ENCODE measurements at places on chromosomes 3 and 15.

GRCh38 chr3:53597136-53597915 lies 102.9 kb downstream of the CACNA1D start:
- no peak for DNase-seq

GRCh38 chr3:64861684-64862083 lies 173.9 kb upstream of the ADAMTS9 start:
- no peak for DNase-seq

DNA sequence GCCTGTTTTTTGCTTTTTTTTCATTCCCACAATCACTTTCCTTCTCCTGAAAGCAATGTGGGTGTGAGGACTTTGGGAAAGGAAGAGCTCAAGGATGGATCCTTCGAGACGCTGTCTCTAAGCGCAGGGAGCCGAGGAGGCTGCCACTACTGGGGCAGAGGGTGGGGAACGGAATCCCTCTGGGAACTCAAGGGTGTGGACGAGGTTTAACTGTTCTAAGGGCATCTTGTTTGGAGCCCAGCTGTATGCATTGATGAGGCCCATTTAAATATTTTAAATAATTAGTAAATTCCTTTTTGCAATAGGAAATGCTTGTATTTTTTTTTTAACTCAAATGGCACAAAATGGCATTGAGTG lies 124.4 kb upstream of the MEF2A start:
- DNase-seq = no peak

GRCh38 chr3:194472290-194472920 lies 14.4 kb downstream of the ATP13A3 start:
- peak; percentile 5 for DNase-seq

GRCh38 chr3:69282181-69282580 lies 103.7 kb downstream of the FRMD4B start:
- DNase-seq = no peak

DNA sequence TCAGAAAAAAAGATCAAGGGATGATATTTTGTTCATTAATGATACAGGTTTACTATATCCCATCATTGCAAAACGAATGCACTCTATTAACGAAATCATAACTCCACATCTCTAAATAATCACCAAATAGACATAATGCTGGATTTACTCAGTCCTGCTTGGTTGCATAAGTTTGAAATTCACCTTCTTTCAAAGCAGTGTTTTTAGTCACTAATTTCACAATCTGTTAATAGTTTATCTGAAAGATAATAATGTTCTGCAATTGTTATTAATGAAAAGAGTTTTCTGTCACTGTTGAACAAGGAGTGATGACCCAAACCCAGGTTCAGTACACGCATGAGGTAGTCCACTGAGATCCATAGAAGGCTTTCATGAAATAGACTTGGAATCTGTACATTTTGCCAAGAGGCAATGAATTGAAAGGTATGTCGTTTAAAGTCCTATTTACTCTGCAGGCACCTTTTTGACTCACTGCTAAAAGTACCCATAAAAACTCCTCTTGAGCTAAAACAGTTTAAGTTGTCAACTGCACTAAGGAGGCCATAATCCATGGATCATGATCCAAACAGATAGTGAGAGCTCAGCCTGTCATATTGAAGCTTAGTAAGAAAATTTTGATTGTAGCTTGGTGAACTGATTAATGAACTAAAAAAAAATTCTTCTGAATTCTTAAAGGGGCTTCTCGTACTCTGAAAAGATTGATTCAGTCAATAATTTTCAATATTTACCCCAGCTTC lies 75.6 kb upstream of the MBNL1 start:
- no peak for DNase-seq

GRCh38 chr3:10907262-10907661 lies 85.3 kb upstream of the SLC6A1 start:
- no peak for DNase-seq

DNA sequence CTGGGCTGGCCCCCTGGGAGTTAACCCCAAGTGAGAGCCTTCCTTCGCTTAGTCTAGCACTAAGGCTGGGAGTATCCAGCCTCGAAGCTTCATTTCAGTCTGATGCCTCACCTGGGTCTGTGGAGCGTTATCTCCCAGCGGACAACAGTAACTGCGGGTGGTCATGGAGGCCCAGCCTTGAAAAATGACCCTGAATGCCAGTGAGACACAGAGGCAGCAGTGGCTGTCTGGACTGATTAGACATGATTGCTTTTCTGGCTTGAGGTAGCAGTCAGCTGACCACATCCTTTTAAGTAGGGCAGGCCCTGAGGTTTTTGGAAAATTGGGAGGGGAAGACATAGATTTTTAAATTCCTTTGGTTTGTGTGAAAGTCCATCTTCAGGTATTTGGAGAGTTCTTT lies 28.2 kb upstream of the TRIM59 start:
- DNase-seq = no peak

GRCh38 chr3:183182073-183182472 lies 19.5 kb upstream of the LAMP3 start:
- DNase-seq = no peak

DNA sequence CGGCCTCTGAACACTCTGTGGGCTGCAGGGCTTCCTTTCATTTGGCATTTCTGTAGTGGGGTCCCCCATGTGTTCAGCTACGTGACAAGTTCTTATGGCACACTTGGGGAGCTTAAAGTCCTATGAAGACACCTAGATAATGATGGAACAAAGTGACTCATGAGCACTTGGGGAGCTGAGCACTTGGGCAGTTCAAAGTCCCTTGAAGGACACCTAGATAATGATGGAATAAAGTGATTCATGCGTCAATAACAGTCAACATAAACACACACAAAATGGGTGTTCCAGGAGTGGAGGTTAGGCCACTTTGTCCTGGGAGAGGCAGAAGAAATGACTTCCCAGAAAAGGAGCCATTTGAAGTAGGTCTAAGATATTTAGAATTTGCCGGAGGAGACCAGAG lies 66.6 kb downstream of the LDHAL6B start:
- no peak for DNase-seq

GRCh38 chr3:140284372-140284771 lies 349.4 kb downstream of the CLSTN2 start:
- DNase-seq = no peak

- DNase-seq = no peak
Measured at GRCh38 chr3:71565976-71566375, 17.6 kb downstream of the FOXP1 start.

DNA sequence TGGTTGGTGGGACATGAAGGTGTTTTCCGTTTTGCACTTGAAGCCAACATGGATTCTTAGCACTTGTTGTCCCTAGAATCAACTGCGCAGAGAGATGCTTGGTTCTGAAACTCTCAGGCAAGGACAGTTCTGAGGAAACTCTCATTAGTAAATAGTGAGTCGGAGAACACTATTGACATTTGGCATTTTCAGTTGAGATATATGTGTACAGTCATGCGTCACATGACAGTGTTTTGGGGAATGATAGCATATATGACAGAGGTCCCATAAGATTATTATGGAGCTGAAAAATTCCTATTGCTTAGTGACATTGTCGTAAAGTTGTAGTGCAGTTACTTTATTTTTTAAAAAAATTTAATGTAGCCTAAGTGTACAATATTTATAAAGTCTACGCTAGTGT lies 5.8 kb downstream of the APBA2 start:
- no peak for DNase-seq

DNA sequence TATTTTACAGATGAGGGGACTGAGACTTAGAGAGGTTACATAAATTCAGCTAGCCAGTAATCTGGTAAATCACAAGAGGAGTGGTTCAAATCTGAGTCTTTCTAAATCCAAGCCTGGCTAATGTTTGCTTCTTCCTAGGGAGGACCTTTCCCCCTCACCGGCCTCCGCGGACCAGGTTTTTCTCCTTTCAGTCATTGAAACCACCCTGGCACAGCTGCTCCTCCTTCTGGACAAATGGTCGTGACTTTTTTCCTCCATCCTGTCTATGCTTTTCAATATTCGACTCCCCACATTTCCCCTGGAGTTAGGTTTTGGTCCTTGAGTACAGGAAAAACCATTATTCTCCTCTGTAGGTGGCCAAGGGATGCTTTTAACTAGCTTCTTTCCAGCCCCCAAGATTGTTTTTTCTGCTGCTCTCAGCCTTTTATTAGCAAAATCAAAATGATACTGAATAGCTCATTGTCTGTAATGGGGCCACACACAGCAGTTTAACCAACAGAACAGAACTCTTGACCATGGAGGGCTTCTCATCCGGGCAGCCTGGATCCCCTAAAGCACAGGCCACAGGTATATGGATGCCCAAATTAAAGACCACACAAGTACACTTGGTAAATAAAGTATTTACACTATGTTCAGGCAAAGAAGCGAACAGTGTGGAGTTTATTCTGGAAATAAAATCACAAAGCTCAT lies 85.9 kb upstream of the KLHL25 start:
- no peak for DNase-seq

- DNase-seq = no peak
Measured at GRCh38 chr3:36908647-36909180, 36.1 kb downstream of the TRANK1 start.

GRCh38 chr3:58824285-58824684 lies 157.7 kb upstream of the FAM3D start:
- DNase-seq = no peak

DNA sequence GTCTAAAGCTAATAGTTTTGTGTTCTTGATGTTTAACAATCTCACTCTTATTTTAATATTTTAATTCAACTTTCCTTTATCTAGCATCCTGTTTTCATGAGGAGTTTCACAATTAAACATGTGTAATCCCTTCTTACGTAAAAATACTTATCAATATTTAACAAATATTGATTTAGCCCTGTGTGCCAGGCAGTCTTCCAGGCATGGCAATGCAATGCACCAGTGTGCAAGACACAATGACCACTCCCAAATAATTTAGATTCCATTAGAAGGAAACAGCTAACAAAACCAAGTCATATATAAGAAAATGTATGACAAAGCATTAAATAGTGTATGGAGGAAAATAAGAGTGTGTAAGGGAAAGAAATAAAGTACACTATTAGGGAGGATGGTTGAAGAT lies 627.1 kb upstream of the ARPP21 start:
- no peak for DNase-seq

DNA sequence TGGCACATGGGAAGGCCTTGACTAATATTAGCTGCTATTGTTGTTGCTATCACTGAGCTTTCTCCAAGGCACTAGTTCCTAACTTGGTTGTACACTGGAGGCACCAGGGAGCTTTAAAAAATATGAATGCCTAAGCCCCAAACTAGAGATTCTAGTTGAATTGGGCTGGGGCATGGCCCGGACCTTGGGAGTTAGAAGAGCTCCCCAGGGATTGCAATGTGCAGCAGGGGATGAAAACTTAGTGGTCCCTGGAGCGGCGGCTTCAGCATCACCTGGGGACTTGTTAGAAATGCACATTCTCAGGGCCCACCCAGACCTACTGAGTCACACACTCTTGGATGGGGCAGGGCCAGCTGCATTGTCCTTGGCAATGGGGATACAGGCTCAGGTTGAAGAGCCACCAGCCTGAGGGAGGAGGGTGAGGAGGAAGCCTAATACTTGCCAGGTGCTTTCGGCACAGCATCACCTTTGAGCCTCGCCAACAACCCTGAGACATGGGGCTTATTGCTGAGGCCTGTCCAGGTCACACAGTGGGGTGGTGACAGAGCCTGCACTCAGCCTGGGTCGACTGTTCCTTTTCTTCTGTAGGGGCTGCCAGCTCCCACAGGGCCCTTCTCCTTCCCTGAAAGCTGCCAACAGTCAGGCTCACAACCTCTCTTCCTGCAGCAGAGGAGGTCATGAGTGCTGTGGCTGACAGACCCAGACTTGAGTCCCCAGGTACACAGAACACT lies 84.5 kb downstream of the ATP2B2 start:
- DNase-seq = no peak

GRCh38 chr3:46874430-46874829 lies 3.1 kb upstream of the PTH1R start:
- no peak for DNase-seq

DNA sequence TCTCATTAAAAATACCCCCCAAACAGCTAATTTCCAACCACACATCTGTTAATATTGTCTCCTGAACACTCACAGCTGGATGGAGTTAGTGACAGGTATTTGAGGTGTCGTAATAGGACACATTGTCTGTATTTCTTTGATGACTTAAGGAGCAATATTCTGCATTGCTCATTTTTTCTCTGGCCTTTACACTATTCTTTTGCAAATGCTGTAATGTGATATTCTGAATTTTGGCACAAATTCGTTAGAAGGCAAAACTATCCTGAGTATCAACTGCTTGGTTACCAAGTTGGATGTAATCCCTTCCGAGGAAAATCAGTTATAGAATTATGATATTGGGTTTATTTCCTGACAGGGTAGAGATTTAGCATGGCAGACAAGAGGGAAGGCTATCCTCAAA lies 1030.2 kb downstream of the MCTP2 start:
- DNase-seq = no peak

GRCh38 chr3:186219211-186219638 lies 110.3 kb upstream of the ETV5 start:
- no peak for DNase-seq

DNA sequence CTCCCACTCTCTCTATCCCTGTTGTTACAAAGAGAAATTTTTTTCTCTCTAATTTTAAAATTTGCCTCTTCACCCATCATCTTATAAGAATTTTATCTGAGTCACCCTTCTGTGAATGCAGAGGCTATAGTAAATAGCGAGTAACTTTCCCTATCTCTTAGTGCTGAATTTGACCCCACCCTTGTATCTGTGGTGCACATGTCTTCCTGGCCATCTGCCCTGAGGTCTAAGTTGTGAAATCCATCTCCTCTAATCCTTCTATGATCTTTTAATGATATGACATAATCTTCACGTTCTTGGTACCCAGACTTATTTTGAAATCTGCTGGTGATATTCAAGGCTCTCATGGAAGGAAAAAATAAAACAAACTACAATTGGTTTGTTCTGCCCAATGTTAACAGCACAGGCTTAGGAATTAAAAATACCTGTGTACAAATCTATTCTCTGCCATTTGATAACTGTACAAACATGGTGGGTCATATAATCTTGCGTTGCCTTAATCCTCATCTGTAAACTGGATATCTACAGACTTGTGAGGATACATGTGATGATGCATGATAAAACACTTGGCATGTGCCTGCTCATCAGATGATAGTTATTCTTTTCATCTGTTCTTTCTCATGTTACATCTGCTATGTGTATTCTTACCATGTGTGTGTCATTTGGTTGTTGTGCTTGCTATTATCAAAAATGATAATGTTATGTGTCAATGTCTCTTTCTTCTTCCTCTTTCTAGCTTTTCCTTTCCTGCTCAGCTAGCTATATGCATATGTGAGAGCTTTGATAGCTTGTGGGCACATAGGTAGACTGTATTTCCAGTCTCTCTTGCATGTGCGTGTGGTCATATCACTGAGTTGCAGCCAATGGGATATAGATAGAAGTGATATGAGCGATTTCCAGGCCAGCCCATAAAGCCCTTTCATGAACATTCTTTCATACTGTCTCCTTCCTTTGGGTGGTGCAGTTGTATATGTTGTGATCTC lies 13.7 kb upstream of the CCR3 start:
- no peak for DNase-seq

GRCh38 chr3:69088063-69088462 lies 3.3 kb downstream of the ARL6IP5 start:
- no peak for DNase-seq

- no peak for DNase-seq
Measured at GRCh38 chr3:79421273-79421672, 346.5 kb downstream of the ROBO1 start.

DNA sequence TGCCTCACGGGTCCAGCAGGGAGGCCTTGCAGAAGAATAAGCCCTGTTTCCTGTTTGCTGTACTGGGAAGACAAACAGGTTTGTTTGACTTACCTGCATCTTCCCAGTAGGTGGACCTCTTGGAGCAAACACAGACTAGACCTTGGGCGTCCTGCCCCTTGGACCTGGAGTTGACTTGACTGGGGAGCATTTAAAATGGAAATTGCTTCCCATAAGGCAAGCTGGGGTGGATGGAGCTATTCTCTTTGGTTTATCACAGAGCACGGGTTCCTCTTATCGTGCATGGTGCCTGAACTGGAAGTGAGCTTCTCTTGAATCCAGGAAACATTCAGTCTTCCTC lies 151.4 kb downstream of the RPLP1 start:
- no peak for DNase-seq
